Activated T-cell treated with anti-CD3 and anti-CD28 coated beads for 48 hours (primary cell): ENCODE measurements at places on chromosomes 4 and X.

- DNase-seq, result no peak
These were observed 252.4 kb downstream of the SPOCK3 start for GRCh38 chr4:166981847-166982246.

DNA sequence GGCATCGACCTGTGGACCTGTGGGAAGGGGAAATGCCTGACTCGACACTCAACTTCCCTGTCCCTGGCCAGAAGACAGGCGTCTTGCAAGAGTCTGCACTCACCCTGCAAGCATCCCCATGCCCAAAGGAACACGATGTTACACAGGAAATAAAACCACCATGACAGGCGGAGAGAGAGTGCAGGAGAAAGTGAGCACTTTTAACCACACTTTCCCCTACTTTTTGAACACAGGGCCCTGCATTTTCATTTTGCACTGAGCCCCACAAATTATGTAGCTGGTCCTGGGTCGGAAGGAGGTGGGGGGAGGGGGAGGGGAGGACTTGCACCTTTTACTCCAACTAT is 13.8 kb upstream of the MAN2B2 start:
- DNase-seq, result no peak

- no peak for DNase-seq
These were observed 45.5 kb upstream of the PHEX start for GRCh38 chrX:21986596-21986995.

DNA sequence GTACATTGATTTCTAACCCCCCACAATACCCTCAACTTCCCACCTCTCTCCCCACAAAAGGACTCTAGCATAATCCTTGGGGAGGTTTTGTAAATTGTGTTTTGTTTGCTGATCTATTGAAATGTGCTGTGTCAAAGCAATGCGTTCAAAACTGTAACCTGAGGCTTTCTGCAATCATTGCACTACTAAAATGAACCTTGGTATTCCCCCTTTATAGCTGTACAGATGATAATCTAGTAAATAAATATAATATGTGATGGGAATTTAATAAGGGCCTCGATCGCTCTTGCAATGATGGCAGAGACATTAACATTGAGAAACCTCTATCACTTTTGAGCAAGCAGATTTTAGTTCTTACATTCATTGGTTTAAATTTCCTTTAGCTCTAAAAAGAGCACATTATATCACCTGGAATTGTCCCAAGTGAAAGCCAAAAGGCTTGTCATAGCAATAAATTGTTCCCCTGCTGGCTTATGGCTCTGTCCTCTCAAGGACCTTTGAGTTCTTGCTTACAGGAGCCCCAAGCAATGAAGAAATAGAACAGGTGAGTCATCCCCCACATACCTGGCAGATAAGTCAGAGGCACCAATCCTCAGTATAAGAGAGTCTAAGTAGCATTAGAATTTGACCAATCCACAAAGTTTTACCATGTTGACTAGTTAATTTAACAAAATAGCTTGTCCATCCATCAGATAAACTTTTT is 18.4 kb upstream of the ACE2 start:
- no peak for DNase-seq

DNA sequence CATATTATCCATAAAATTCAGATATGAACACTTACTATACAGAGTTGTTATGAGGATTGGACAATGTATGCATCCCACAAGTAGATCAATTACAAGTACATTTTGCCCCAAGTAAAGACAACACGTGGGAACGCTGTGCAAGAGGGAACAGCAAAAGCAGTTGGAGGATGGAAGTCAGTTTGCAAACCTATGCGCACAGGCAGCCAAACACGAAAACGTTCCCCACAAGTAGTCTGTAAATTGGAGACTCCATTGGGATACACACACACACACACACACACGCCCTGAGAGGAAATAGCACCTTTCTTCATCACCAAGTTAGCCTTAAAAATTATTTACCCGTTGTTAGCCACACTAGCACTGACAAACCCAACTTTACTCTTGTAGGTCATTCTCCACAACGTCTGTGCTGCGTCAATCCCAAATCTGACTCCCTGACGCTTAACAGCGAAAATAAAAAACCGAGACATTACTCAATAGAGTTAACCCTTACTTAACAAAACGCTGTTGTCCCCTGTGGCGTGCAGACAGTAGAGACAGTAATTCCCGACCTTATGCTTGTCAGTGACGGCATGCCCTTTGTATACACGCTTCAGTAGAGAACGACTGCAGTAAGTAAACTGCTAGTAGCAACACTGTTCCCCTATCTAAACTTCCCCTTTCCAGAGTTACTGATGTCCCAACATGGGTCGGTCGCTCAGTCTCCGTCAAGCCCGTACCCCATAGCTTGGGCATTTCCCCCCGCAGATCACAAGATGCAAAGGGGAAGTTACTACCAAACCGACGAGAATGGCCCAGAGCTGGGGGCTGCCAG is 730 bp downstream of the MANBA start:
- DNase-seq, result peak; percentile 4

DNA sequence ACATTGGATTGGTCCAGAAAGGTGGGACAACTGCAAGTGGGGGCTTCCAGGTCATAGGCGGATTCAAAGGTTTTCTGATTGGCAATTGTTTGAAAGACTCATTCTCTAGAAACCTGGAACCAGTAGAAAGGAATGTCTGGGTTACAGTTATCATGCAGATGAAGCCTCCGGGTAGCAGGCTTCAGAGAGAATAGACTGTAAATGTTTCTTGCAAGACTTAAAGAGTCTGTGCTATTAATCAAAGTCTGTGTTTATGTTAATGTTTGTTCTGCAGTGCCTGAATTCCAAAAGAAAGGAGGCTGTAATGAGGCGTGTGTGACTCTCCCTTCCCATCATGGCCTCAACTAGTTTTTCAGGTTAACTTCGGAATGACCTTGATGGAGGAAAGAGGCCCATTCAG is 43.9 kb upstream of the GC start:
- no peak for DNase-seq

DNA sequence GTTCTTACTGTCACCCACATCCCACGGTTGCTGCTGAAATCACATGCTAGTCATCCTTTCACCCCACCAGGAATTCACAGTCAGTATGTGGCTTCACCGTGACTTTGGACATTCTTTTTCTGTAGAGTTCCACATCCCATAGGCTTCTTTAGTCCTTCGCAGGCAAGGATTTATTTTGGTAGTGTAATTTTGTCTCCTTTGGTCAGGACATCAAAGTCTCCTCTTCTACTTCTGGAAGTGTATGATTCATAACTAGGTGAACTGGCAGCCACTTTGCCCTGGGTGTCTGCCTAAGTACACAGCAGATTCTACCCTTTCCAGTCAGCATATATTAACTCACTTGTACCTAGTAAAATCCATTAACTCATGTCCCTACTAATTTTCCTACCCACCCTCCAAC is 38.3 kb upstream of the MMAA start:
- DNase-seq, result no peak

DNA sequence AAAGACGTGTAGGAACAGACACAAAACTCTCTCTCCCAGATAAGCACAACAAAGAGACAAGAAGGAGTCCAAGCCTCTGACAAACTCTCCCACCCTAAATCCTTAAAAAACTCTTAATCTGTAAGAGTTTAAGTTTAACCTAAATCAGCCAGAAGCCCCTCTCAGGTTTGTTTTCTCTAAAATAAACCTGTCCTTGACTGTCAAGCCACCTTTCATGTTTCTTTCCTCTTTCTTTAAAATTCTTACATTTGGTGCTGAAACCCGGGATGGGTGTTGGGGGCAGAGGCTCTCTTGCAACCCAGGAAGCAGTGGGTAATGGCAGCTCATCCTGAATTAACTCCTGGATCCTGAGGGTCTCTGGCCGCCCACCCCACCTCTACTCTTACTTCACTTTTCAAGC is 107.8 kb upstream of the TENT5D start:
- no peak for DNase-seq

DNA sequence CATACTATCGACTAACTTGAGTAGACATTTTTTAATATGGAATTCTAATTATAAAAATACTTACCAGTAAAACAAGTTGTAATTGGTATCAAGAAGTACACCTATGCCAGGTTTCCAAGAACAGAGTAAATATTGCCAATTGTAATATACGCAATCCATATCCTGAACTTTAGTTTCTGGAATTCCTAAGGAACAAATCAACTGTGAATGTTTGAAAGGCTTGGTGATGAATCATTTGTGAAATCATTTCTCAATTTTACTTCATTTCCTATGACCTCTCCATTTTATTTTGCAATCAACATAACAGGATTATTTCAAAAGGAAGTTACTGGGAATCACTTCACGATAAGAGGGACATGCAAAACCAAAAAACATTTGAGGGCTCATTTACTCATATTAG is 3.7 kb downstream of the IL13RA2 start:
- no peak for DNase-seq

DNA sequence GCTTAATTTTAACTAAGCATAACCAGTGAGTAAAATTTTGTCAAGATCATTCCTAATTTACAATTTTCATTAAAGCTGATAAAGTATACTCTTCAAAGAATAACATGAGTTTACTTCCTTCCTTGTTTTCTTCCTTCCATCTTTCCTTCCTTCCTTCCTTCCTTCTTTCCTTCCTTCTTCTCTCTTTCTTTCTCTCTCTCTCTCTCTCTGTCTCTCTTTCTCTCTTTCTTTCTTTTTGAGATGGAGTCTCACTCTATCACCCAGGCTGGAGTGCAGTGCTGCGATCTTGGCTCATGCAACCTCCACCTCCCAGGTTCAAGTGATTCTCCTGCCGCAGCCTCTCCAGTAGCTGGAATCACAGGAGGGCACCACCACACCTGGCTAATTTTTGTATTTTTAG is 42.7 kb upstream of the PTPN13 start:
- DNase-seq, result no peak

DNA sequence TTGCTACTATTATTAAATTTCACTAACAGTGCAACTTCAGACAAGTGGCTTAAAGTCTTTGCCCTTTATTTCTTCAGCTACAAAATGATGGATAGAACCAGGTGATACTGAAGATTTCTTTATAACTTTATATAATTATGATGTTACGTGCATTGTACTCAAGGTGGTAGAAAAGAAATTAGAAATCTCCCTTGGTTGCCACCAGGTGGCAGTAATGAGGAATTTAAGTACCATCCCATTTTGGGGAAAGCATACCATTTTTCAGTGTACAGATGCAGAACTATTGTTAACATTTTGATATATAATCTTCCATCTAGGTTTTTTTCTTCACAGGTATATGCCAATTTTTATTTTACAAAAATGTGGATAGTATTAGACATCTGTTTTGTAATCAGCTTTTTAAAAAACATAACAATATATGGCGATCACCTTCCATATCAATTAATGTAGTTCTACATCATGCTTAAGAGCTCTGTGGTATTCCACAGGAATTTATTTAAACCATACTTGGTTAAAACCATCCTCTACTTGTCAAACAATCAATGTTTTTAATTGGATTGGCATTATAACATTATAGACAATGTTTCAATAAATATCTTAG is 37.7 kb upstream of the RAB33B start:
- no peak for DNase-seq

GRCh38 chr4:162406637-162407365 is 243.0 kb upstream of the FSTL5 start:
- DNase-seq, result no peak

- no peak for DNase-seq
These were observed 205.6 kb upstream of the TAPT1 start for GRCh38 chr4:16431866-16432265.

DNA sequence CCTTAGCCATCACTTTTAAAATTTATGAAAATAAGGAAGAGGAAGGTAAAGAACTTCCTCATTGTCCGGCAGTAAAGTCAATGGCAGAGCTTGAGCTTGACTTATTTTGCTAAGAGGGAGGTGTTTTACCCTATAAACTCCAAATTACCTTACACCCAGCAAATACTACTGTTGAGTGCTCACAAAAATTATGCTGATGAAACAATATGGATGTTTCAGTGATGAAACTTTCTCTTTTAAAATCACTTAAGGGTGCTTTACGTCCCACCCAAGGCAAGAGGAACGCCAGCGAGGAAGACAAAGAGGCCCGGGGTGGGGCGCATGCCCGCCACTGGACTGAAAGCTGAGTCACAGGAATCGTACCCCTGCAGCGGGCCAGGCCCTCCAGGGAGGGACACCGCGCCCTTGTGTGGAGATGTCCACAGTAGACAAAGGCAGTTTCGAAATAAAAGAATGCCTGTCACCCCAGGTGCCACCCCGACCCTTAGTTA is 560 bp upstream of the TMSB4X start:
- DNase-seq, result no peak

GRCh38 chr4:106495476-106495875 is 126.9 kb upstream of the GIMD1 start:
- DNase-seq, result no peak

DNA sequence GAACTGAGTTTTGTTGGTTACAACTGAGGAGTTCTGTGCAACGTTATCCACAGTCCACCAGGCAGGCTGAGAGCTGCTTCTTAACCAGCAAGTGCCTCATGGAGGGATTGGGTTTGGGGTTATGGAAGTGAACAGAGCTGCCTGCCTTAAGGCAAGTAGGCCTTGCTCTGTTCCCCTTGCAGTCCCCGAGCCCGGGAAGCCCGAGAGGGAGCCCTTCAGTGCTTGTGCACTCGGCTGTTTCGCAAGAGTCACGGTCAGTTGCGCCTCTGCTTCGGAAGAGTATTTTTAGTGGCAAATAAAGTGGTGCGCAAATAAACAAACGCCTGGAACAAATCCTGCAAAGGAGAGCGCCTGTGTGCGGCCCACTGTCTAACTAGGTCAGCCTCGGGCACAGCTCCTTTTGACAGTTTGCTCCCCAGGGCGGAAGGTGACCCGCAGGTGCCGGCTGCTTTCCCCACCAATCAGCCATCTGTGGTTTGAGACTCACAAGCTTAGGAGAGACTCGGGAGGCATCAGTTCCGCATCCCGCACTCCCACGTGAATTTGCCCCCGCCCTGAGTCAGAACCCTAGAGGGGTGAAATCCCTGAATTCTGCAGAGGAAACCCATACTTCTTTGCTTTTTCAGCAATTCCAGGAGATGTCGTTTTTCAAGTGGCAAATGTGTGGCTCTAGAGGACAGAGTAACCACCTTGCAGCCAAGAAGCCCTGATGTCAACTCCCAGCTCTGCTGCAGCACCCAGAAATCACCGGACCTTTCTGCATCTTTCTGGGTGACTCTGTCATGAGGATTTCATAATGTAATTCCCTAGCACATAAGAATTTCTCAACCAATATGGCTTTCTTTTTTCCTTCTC is 56.8 kb downstream of the LGI2 start:
- no peak for DNase-seq

DNA sequence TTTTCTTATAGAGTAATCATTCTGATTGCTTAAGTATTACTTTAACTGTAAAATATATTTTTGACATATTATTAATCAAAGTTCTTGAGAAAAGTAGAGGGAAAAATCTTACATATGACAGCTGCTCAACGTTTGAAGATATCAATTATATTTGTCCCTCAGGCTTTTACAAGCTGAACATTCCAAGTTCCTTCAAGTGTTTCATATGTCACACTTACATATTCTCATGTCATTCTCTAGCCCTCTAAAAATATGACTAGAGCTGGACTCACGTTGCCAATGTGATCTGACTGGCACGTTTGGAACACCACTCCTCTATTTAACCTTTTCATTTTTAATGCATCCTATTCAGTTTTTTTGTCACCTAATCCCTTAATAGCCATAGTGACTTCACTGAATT is 492.9 kb downstream of the PCDH18 start:
- no peak for DNase-seq
